Memory B cell (primary cell): ENCODE measurements at places on chromosomes 6 and 20.

- DNase-seq: no peak
These were observed 17.8 kb upstream of the TAGAP start for GRCh38 chr6:159062564-159062945.

GRCh38 chr20:17972121-17972520 lies 3.3 kb downstream of the MGME1 start:
- DNase-seq: no peak

DNA sequence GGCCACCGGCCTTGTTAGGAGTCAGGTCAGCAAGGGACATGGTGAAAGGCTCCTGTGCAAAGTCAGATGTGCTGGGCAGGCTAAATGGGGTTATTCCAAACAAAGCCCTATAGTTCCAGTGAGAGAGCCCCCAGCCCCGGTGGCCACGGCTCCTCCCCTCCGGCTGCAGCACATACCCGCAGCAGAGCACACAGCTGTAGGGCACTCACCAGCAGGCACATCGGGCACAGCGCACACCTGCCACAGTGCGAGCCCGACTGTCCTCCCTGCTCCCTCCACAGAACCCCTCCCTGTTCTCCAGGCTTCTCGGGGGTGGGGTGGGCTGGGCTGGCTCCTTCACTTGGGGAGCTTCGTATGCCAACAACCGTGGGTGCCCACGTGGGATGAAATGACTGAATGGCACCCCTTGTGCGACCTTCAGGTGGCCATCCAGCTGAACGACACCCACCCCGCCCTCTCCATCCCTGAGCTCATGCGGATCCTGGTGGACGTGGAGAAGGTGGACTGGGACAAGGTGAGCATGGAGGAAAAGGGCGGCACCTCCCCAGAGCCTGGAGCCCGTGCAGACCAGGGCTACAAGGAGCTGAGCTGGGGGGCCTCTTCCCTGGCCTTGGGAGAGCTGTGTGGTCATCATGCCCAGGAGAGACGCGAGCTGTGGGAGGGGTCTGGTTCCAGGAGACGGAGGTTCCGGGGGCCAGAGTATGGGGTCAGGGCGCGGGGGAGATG lies 30.9 kb downstream of the PYGB start:
- DNase-seq: no peak

- no peak for DNase-seq
These were observed 84.6 kb downstream of the PDE7B start for GRCh38 chr6:135935941-135936601.
